ENCODE measurements at places on chromosomes 3 and 15.

GRCh38 chr3:151410891-151411559 is 26.5 kb upstream of the P2RY12 start:
- DNase-seq: no peak

GRCh38 chr3:194161131-194162045 is 25.4 kb downstream of the HES1 start:
- no peak for DNase-seq

DNA sequence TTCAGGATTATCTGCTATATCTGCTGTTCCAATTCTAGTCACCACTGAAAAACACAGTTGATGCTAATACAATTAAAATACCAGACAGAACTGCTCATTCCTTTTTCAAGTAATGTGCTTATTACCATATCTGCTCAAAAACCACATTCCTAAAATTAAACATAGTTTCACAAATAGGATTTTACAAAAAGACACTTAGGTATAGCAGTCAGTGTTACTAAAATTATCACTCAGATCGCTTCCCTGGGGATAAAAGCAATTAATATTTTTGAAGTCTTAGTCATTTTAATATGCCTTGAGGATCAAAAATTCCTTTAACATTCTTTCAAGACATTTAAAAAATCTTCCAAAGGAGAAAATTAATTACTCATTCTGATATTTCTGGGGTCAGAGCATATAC is 71.5 kb downstream of the RAD18 start:
- DNase-seq: no peak

GRCh38 chr3:105255350-105255749 is 111.4 kb upstream of the ALCAM start:
- no peak for DNase-seq

GRCh38 chr3:128610451-128611070 is 40.1 kb downstream of the RPN1 start:
- no peak for DNase-seq
